ENCODE measurements at places on chromosomes 5 and 9. TPM values are rescaled to one million over a fixed set of nuclear protein-coding genes. Genes with fewer than 3 reads are reported as not detected.
A peak's percentile ranks its signal among the peaks of the same experiment; 100 is the strongest.

DNA sequence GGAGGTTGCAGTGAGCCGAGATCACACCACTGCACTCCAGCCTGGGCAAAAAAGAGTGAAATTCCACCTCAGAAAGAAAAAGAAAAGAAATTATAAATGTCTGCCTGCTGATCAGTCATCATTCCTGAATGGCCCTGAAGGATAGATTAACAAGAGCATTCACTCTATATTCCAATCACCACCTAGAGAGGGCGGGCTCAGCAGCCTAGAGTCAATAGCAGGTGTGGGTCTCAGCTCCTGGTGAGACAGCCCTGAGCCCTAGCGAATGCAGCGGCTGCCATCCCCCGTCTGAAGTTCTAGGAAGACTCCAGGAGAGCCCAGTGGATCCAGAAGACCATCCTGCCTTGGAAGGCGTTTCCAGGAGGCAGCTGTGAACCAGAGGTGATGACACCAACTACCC is 12.0 kb downstream of the FBP1 start:
- no peak for DNase-seq

DNA sequence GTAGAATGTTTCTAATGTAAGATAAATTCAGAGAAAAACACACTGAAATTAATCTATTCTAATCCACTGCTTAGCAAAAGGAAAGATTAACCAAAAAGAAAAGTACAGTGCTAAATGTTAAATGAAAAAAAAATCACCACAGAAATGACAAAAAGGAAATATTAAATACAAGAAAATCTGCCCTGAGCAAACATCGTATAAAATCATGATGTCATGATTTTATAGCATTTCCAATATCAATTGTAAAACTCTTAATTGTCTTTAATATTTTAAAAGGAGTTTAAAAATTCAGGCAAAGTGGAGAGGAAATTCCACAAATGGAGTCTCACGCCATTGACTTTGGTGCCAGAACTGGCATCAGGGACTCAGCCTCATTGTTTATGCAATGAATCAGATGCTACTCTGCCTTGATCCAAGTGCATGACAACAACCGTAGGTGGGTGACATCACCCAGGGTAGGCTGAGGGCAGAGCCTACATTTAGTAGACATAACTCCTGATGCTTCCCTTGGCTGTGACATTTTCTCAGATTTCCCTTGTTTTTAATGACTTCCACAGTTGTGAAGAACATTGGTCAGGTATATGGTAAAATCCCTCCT is 696.8 kb downstream of the SEMA5A start:
- DNase-seq, result no peak

DNA sequence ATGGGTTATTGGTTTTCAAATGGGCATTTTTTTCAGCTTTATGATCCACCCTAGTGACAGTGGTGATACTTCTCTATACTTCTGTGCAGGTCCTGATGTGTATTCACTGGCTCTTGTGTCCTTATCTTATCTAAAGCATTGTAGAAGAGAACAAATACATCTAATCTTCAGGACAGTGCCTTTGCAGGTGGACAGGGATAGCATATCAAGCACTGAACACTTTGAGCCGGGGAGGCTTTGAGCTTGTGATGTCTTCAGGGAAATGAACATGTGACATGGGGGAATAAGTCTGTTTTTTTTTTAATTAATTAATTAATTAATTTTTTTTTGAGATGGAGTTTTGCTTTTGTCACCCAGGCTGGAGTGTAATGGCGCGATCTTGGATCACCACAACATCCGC is 115.5 kb upstream of the KLF4 start:
- DNase-seq, result no peak

DNA sequence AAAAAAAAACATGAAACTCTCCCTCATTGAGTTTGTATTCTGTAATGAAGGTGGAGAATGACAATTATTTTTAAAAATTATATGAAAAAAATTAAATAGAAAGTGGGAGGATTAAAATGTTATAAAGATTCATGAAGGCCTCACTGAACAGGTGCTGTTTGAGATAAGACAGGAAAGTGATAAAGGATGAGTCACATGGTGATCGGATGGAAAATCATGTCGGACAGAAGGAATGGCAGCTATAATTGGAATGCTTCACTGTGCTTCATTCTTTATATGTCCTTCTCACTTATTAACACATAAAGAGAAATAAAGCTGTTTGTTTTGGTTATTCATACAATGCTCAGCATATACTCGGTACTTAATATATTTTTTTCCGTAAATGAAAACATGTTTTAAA is 464.5 kb upstream of the RGMB start:
- no peak for DNase-seq

GRCh38 chr9:89601306-89601705 is 3.5 kb upstream of the GADD45G start:
- no peak for DNase-seq

GRCh38 chr9:137176302-137177182 is 4.7 kb upstream of the TMEM210 start:
- peak; percentile 60 for DNase-seq

DNA sequence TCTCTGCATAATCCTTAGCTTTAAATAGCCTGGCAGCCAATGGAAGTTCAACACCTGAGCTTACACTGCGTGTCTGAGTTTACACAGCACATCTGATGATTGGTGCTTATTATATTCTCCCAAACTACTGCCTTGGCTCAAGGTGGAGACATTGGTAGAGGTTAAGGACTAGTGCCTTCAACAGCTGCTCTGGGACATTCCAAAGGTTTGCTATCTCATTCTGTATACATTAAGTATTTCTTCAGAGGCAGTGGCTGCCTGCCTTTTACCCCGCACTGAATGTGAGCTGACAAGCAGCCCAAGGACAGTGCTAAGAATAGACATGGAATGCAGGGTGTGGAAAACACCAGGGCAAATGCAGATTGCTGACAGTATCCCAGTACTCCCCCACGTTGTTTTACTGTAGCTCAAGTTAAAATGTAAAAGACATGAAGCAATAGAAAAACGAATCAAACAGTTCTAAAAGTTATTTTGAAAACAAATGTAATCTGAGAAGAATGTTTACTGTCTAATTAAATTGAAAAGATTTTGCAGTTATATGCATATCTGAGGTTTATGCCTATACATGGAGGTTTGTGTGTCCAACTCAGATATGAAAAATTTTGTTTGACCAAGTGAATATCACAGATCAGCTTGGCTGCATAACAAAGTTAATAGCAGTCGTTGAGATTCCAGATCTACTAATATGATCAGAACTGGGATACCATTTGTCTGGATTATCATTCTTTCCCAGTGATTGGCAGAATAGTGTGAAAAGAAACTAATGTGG is 1.8 kb downstream of the HSPB3 start:
- DNase-seq, result peak; percentile 54

- no peak for DNase-seq
These were observed 71.8 kb downstream of the GALNT10 start for GRCh38 chr5:154262342-154262741.

GRCh38 chr9:136551401-136552116 is 5.7 kb upstream of the NOTCH1 start:
- no peak for DNase-seq

DNA sequence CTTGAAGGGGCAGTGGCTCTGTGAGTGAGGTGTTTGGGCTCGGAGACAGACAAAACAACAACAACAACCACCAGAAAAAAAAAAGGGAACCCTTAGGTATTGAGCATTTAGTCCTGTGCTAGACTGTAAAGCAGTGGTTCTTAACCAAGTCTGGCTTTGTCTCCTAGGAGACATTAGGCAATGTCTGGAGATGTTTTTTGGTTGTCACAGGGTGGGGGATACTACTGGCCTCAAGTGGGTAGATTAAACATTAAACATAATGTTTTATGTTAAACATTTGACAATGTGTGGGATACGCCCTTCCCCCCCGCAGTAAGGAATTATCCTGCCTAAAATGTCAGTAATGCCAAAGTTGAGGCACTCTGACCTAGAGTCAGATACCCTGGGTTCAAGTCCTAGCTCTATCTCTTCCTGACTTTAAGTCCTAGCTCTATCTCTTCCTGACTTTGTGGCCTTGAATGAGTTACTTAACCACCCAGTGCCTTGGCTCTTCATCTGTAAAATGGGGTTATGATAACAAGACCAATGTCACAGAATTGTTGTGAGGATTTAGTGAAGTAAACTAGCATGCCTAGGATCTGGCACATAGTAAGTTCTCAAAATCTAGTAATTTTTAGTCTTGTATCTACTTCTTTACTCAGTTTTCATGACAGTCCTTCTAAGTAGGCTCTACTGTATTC is 1.8 kb downstream of the TRIM32 start:
- no peak for DNase-seq

GRCh38 chr9:132797861-132798659 is 80.0 kb downstream of the AK8 start:
- DNase-seq, result no peak

DNA sequence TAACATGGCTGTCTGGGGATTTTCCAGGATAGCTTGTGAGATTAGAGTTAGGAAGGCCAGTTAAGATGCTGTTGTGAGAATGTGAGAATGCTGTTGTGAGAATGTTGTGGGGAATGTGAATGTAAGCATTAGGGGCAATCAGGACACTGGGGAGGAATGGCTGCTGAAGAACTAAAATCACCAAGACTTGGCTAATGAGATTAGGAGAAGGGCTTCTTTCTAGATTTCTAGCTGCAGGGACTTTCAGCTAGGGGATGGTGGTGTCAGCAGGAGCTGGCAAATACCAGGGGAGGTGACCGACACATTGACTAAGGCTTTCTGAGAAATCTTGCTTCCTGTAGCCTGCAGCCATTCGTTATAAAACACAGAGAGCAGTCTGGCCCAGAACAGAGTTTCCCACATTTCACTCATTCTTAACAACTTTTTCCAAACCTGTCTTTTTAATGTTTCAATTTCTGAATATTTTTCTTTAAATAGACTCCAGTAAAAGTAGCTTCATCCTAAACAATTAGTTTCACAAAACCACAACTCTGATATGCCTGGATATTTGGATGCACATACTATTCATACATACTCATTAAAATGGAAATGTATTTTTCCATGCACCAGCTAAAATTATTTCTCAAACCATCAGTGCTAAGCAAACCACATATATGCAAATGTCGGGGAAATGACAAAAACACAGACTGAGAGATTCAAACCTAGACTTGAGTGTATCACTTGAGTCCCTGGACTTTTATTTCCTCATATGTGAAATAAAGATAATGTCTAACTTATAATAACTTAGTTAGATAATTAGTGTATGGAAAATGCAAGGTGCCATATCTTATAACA is 89.3 kb upstream of the TNC start:
- no peak for DNase-seq

GRCh38 chr5:176371621-176372539 is 6.6 kb downstream of the ARL10 start:
- DNase-seq, result no peak

- no peak for DNase-seq
These were observed 12.2 kb upstream of the RNU6ATAC start for GRCh38 chr9:134176599-134176968.

MARVELD2 gene
- 1.4 TPM for total RNA-seq

WDR38 gene
- not detected for total RNA-seq

ACOT12 gene
- not detected for total RNA-seq

ASB6 gene
- total RNA-seq, result 29.7 TPM

ALDH1B1 gene
- total RNA-seq, result 10.9 TPM

All from dorsolateral prefrontal cortex (tissue), 122 donors.